Cerebellum (tissue), 4 donors: ENCODE measurements at places on chromosomes 1 and 21. TPM values are rescaled to one million over a fixed set of nuclear protein-coding genes. Genes with fewer than 3 reads are reported as not detected.

Gene SPATA45
- 1.9 TPM for total RNA-seq

- no peak for DNase-seq
These were observed 40.6 kb downstream of the MAPKAPK2 start for GRCh38 chr1:206725109-206725963.

Gene SYNC
- total RNA-seq, result 2.4 TPM

DNA sequence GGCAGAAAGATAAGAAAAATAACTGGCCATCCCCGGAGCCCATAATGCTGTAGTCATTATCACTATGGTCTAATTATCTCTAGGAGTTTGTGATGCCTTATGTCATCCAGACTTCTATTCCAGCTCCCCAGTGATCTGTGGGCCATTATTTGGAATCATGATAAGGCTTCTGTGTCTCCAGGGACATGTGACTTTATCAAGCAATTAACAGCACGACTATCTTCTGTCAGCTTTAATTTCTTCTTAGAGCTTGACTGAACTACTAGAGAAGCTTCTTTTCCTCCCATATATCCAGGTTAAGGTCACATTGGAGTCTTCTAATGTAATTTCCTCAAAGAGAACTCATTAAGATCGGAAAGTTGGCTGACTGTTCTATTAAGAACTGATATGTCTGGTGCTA lies 100.4 kb downstream of the LHX8 start:
- DNase-seq, result no peak

Gene BARHL2
- total RNA-seq, result 1.5 TPM

GRCh38 chr1:34916104-34916503 lies 13.3 kb downstream of the DLGAP3 start:
- no peak for DNase-seq

GRCh38 chr1:234862944-234863515 lies 253.1 kb upstream of the IRF2BP2 start:
- peak; percentile 50 for DNase-seq

DNA sequence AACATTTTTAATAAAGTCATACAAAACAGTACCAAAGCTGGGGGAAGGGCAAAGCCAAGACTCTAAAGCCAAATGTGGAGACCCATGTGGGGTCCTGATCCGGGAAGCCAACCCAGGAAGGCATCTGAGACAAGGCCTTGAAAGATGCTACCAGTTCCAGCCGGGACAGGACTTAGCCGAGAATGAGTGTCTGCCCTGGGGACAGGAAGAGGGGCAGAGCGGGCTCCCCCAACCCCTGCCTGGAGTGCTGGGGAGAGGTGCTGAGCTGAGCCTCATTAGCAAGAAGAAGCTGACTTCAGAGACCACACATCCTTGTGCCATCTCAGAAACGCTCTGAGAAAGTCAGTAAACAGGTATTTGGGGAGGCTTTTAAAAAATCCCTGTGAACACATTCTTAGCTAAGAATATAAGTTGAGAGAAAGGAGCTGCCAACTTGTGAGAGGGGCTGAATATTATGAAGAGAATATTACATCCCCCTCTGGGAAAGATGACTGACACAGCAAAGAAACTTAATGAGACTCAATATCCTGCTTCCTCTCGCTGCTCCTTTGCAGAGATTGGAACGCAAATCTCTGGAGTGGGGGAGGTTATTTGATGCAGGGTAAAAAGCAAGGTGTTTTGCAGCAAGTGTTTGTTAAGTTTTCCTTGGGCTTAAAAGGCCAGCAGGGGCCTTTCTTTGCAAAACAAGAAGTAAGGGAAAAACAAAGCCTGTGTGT lies 103.3 kb upstream of the KCND3 start:
- DNase-seq, result no peak

Gene FCN3
- total RNA-seq, result not detected

Gene FGR
- 1.9 TPM for total RNA-seq

DNA sequence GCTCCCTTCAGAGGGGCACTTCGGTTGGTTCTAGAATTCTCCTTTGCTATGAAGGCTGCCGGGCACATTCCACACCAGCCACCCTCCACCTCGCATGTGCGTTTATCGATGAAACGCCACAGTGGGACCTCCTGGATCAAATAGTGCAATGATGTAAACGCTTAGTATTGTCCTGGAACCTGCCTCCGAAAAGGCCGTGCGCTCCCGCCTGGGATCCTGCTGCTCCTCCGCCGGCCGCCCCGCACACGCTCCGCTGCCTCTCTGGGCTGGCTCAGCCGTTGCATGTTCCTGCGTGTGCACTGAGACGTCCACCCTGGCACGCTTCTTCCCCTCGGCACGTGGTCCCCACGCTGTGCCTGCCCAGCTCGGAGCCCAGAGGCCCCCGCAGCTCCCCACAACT lies 4.0 kb upstream of the TNFRSF14 start:
- DNase-seq, result no peak

Gene CLCA1
- 0.54 TPM for total RNA-seq

- peak; percentile 5 for DNase-seq
These were observed 11.4 kb downstream of the PPFIA4 start for GRCh38 chr1:203037509-203038190.
